NCI-H2081 treated with DMSO at 0.1 percent for 48 hours (cell line): ENCODE measurements at places on chromosomes 2 and 18.

GRCh38 chr2:121809607-121810006 lies 54.2 kb downstream of the TSN start:
- no peak for DNase-seq

DNA sequence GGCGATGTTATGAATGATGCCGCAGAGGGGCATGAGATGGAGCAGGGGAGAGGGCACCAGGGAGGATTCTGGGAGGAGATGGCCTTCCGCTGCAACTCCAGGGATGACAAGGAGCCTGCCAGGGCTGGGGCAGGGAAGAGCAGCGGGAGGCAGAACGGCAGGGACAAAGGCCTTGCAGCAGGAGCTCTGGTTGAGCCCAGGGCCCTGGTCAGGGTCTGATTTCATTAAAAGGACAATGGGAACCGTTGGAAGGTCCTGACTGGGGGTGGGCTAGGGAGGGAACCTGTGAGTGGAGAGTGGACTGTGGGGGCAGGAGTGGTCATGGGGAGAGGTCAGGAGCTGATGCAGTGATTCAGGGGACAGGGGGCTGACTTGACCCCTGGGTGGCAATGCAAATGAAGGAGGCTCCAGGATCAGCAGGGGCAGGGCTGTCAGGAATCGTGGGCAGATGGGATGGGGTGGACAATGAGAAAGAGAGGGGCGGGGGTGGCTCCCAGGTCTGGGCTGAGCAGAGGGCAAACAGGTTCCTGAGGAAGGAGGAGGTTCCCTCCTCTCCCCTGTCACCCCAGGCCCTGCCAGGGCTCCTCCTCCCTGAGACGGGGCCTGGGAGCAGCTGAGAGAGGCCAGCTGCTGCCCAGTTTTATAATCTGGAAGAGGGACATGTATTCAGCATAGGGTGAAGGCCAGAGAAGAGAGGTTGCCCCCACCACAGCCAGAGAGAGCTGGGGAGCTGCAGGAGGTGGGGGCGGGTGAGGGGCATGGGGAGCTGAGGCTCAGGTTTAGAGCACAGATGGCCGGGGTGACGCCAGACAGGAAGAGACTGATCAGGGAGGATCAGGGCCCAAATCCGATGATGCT lies 7.3 kb upstream of the DUSP2 start:
- no peak for DNase-seq

DNA sequence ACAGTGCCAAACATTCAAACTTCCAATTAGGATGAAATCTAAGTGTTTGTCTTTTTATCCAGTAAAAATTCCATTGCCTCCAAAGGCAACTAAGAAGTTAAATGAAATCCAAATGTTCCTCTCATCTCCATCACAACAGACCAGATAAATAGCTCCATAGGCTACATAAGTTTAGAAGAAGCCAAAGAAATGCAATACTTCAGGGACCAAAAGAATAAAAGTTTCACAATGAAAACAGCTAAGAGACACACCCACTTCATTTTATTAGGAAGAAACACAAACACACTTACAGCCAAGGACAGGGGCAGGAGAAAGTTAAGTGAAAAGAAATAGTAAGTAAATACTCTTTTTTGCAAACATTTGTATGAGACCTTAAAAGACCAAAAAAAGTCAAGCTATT lies 88.5 kb upstream of the CCDC150 start:
- DNase-seq: no peak

DNA sequence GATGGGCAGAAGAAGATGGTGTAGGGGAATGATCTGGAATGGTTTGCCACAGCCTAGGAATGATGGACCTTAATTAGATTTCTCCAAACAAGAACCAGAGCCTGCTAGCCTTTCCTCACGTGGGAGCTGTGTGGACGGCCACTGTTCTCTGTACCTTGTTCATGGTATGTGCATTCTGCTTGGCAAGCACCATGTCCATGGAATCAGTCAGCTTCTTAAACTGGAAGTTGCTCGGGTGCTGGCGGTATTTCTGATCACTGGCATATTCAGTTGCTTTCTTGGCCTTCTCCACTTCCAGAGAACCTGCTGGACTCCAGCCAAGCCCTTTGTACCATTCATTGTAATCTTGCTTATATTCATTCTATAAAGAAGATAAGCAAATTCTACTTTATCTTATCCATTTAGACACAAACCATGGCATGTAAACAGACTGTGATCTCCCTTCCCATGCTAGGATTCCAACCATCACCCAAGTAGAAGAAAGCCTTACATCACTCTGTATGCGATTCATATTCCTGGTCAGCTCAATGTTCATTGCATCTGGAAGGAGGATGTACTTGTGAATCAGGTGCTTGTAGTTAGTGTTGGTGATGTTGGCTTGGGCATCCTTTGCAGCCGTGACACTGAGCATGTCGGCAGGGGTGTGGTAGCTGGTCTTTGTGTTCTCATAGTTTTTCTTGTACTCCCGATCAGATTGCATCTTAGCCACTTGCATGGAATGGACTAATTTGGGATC lies 78.4 kb downstream of the NEB start:
- no peak for DNase-seq

DNA sequence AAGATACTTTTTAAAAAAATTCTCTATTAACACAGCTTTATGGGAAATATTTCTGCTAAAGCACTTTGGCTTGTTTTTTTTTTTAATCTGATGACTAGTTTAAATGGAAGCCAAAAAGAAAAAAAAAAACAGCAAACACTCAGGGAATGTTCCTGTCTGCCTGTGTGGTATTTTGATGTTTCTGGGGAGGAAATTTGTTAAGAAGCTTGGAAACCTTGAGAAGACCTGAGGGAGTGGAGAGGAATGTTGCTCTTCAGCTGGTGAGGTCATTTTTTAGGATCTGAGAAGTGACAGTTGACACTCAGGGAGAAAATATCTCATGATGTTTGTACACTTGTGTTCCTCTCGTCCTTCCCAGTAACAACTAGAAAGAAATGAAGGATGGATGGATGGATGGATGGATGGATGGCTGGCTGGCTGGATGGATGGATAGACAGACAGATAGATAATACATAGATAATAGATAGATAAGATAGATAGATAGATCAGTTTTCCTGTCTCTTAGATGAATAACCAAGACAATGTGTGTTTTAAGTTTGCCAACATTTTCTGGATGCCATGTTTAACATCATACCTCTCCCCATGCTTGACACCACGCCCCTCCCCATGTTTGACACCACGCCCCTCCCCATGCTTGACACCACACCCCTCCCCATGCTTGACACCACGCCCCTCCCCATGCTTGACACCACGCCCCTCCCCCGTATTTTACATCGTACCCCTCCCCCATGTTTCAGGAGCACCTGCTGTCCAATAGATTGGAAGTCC lies 84.8 kb downstream of the CTIF start:
- DNase-seq: no peak

- no peak for DNase-seq
Measured at GRCh38 chr2:120468136-120468535, 122.2 kb downstream of the INHBB start.
